Progenitor cell of endocrine pancreas (in vitro differentiated cells): ENCODE measurements at places on chromosomes 16 and 17. TPM values are rescaled to one million over a fixed set of nuclear protein-coding genes. Genes with fewer than 3 reads are reported as not detected.

The HOXB7 gene
- total RNA-seq: 0.55 and 1.5 TPM in 2 replicates

The SGCA gene
- total RNA-seq: not detected in 2 replicates

The PLA2G10 gene
- total RNA-seq: 1.4 and 2.2 TPM in 2 replicates

The CCL13 gene
- total RNA-seq: not detected in 2 replicates

The HCRT gene
- not detected in 2 replicates for total RNA-seq

The SMIM36 gene
- total RNA-seq: not detected in 2 replicates

The PRSS36 gene
- total RNA-seq: 0.65 and 0.69 TPM in 2 replicates

The TMC7 gene
- total RNA-seq: 4.8 and 6.2 TPM in 2 replicates

The ABCA8 gene
- 0.31 and 0.44 TPM in 2 replicates for total RNA-seq

The HSD17B2 gene
- total RNA-seq: 1.2 and 1.4 TPM in 2 replicates

The FBXW10 gene
- total RNA-seq: 0.12 and 0.20 TPM in 2 replicates

The C16orf92 gene
- not detected in 2 replicates for total RNA-seq

DNA sequence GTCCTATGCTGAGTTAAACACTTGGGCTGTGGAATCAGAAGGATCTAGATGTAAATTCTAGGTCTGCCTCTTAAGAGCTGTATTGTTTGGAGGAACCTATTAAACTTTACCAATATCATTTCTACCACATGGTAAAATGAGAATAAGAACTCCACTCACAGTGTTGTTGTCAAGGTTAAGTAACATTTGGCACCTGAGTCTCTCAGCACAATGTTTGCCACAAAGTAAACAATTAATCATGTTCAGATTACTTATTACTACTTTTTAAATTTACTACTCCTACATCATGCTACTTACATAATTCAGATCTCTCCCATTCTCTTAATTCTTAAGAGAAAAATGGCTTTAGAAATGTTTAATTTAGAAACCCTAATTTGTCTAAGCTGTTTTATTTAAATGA, 305.9 kb downstream of the CA10 start:
- H3K4me3 ChIP-seq: no peak overlapping the region
- H3K27ac ChIP-seq: no peak overlapping the region
- DNase-seq: no peak

- no peak for DNase-seq
- no peaks in the 10 kb centered on the region for H3K4me1 ChIP-seq
Observed at GRCh38 chr16:57072616-57073275, 19.6 kb upstream of the CPNE2 start.

DNA sequence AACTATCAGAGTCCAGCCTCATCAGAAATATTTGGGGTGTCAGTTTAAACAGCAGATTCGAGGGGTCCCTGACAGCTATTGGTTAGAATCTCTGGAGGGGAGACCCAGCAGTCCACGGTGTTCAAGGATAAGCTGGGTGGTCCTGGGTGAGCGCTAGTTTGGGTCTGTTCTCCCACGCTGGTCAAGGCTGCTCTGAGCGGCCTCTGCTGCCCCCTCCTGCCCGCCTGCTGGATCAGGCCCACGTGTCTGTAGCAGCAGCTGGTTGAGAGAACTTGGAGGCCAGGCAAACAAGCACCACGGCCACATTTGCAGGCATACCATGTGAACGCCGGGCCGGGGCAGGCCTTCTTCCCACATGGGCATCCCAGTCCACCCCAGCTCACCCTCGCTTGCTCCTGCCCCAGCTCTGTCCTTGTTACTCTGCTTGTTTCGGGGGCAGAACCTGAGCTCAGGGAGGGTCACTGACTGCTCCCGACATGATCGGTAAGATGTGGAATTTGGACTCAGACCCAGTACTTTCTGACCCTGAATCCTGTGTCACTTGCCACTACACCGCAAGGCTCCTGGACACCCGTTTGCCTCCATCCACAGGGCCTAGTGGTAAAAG, 7.4 kb downstream of the FOXF1 start:
- H3K27me3 ChIP-seq: peaks cover 90% of the 10 kb centered on the region
- H3K27ac ChIP-seq: no peak overlapping the region
- no peak overlapping the region for H3K4me3 ChIP-seq
- H3K4me1 ChIP-seq: no peaks in the 10 kb centered on the region
- DNase-seq: peak; percentile 56

DNA sequence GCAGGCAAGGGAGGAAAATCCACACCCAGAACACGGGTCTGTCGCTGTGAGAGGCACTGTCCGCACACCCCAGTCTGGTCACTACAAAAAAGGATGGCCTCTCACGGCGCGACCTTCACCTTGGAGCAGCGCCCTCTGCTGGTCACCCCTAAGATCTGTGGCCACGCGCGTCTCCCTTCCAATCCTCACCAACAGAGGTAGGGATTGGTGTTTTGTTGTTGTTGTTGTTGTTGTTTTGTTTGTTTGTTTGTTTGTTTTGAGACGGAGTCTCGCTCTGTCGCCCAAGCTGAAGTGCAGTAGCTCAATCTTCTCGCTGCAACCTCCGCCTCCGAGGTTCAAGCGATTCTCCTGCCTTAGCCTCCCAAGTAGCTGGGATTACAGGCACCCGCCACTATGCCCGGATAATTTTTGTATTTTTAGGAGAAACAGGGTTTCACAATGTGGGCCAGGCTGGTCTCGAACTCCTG, 15.0 kb upstream of the C17orf58 start:
- H3K27me3 ChIP-seq: peaks cover 2% of the 10 kb centered on the region
- peak overlapping the region; percentile 49 for H3K4me3 ChIP-seq
- H3K27ac ChIP-seq: no peak overlapping the region
- no peaks in the 10 kb centered on the region for H3K36me3 ChIP-seq
- no peak for DNase-seq

DNA sequence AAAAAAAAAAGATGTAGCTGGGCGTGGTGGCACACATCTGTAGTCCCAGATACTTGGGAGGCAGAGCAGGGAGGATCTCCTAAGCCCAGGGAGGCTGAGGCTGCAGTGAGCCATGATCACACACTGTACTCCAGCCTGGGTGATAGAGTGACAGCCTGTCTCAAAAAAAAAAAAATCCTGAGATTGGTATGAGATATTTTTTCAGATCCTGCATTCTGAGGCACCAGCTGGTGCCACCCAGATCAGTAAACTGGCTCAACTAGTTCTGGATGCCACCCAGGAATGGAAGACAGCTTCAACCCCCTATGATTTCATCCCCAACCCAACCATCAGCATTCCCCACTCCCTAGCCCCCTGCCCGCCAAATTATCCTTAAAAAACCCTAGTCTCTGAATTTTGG, 7.1 kb upstream of the GJC1 start:
- H3K27ac ChIP-seq: no peak overlapping the region
- no peak for DNase-seq
- no peaks in the 10 kb centered on the region for H3K36me3 ChIP-seq
- H3K27me3 ChIP-seq: peaks cover 6% of the 10 kb centered on the region

DNA sequence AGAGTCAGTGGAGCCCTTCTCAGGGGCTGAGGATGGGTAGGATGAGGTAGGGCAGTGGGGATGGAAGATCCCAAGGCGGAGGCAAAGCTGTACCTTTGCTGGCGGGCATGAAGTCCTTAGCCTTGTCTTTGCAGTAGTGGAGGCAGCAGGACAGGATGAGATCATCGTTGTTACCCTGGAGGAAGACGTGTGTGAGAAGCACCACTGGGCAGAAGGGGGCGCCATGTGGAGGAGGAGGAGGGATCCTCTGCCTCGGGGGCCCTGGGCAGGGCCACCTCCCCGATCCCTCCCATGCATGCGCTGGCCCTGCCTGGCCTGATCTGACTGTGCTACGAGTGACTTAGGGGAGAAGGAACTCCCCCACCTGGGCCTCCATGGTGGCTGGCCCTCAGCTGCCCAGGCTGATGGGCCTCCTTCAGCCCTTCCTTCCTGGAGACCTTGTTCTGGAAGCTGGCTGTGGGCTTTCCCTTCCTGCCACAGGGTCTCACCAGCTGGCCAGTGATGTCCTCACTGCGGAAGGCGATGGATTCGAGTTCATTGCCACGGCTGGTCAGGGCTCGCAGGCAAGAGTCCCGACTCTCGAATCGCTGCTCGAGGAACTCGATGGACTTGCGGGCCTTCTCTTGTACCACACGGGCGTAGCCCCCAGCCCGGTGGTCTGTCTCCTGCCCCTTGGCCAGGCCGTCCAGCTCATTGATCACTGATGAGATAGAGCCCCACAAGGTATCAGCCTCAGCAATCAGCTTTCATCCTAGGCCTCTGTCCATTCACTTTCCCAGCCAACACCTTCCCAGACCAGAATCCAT, 10.3 kb downstream of the HIC1 start:
- no peaks in the 10 kb centered on the region for H3K4me1 ChIP-seq
- H3K36me3 ChIP-seq: peaks cover 30% of the 10 kb centered on the region
- H3K27ac ChIP-seq: no peak overlapping the region
- DNase-seq: no peak
- H3K4me3 ChIP-seq: no peak overlapping the region

GRCh38 chr16:1061769-1062505, 10.6 kb upstream of the SSTR5 start:
- no peak for DNase-seq
- no peaks in the 10 kb centered on the region for H3K4me1 ChIP-seq
- H3K27ac ChIP-seq: no peak overlapping the region
- no peak overlapping the region for H3K4me3 ChIP-seq

GRCh38 chr17:45256114-45256966, 5.6 kb downstream of the SPATA32 start:
- no peak for DNase-seq
- peaks cover 2% of the 10 kb centered on the region for H3K36me3 ChIP-seq
- H3K27ac ChIP-seq: no peak overlapping the region

GRCh38 chr16:51818342-51818944, 667.4 kb upstream of the SALL1 start:
- peaks cover 40% of the 10 kb centered on the region for H3K27me3 ChIP-seq
- peaks cover 12% of the 10 kb centered on the region for H3K4me1 ChIP-seq
- no peak overlapping the region for H3K4me3 ChIP-seq
- peak; percentile 51 for DNase-seq
- no peak overlapping the region for H3K27ac ChIP-seq
- H3K36me3 ChIP-seq: no peaks in the 10 kb centered on the region

DNA sequence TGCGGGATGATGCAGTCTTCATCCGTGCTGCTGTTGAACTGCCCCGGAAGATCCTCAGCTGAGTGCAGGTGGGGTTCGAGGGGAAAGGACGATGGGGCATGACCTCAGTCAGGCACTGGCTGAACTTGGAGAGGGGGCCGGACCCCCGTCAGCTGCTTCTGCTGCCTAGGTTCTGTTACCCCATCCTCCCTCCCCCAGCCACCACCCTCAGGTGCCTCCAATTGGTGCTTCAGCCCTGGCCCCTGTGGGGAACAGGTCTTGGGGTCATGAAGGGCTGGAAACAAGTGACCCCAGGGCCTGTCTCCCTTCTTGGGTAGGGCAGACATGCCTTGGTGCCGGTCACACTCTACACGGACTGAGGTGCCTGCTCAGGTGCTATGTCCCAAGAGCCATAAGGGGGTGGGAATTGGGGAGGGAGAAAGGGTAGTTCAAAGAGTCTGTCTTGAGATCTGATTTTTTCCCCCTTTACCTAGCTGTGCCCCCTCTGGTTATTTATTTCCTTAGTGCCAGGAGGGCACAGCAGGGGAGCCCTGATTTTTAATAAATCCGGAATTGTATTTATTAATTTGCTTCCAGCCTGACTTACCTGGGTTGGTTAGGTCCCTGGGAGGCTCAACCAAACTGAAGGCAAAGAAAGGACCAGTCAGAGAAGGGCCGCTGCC, 5.8 kb downstream of the TRAF4 start:
- peak overlapping the region; percentile 99 for H3K27ac ChIP-seq
- DNase-seq: no peak
- peaks cover 25% of the 10 kb centered on the region for H3K4me1 ChIP-seq

DNA sequence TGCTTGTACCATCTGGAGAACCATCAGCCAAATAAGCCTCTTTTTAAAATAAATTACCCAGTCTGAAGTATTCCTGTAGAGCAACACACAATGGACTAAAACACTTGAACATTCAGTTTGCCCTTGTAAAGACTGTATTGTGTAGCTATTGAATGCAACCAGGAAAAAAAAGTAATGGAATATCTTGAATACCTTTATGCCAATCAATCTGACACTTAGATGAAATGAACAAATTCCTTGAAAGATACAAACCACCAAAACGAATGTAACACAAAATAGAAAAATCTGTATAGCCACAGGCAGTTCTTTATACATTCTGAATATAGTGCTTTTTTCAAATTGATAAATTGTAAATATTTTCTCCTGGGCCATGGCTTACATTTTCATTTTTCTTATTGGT, 63.3 kb upstream of the KCNJ16 start:
- H3K36me3 ChIP-seq: no peaks in the 10 kb centered on the region
- no peaks in the 10 kb centered on the region for H3K27me3 ChIP-seq
- no peak overlapping the region for H3K27ac ChIP-seq
- H3K4me1 ChIP-seq: peaks cover 2% of the 10 kb centered on the region

DNA sequence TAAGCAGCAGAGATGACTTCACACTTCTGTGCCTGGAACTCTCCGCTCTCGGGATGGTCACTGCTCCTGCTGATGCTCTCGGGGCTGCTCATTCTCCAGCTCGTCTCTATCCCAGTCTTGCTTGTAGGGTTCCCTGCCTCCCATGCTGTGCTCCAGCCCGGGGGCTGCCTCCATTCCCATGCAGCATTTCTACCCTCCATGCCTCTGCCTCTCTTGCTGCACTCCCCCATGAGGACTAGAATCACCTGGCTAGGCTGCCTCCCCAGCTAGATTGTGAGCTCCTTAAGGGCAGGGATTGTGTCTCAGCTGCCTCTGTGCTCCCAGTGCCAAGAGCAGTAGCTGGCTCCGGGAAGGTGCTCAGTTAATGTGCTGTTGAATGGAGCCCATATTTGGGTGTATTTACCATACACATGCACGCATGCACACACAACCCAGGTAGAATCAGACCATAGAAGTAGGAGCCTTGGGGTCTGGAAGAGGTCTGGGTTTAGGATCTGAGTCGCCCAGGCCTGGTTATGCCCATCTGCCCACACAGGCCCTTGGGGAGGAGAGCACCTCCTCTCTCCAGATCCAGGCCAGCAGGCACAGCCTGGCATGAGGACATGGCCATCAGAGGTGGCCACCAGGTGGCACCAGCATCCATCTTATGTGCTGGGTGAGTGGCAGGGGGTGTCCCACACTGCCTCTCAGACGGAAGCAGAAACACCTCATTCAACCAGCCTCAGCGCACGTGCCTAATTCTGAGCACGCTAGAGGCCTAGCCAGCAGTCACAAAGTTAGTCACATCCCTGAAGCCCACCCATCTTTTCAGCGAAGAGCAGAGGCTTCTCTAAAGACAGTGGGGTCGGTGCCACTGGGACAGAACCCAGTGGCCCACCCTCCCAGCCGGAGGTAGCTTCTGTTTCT, 9.3 kb downstream of the GIT1 start:
- no peaks in the 10 kb centered on the region for H3K27me3 ChIP-seq
- peaks cover 11% of the 10 kb centered on the region for H3K4me1 ChIP-seq
- no peak overlapping the region for H3K27ac ChIP-seq
- no peak overlapping the region for H3K4me3 ChIP-seq
- peaks cover 14% of the 10 kb centered on the region for H3K36me3 ChIP-seq

- H3K27me3 ChIP-seq: peaks cover 71% of the 10 kb centered on the region
- peak overlapping the region; percentile 46 for H3K4me3 ChIP-seq
- H3K4me1 ChIP-seq: peaks cover 5% of the 10 kb centered on the region
- no peaks in the 10 kb centered on the region for H3K36me3 ChIP-seq
- DNase-seq: peak; percentile 69
Observed at GRCh38 chr17:49223517-49224197, 6.9 kb downstream of the PHOSPHO1 start.

GRCh38 chr17:74528491-74529199, 2.6 kb downstream of the CD300LB start:
- no peak overlapping the region for H3K27ac ChIP-seq
- no peak for DNase-seq
- no peaks in the 10 kb centered on the region for H3K4me1 ChIP-seq
- no peak overlapping the region for H3K4me3 ChIP-seq
- H3K36me3 ChIP-seq: no peaks in the 10 kb centered on the region
